Erythroblast (primary cell): ENCODE measurements at places on chromosomes 11 and 22.

- DNase-seq: no peak
Observed at GRCh38 chr11:72451831-72452376, 17.6 kb upstream of the CLPB start.

DNA sequence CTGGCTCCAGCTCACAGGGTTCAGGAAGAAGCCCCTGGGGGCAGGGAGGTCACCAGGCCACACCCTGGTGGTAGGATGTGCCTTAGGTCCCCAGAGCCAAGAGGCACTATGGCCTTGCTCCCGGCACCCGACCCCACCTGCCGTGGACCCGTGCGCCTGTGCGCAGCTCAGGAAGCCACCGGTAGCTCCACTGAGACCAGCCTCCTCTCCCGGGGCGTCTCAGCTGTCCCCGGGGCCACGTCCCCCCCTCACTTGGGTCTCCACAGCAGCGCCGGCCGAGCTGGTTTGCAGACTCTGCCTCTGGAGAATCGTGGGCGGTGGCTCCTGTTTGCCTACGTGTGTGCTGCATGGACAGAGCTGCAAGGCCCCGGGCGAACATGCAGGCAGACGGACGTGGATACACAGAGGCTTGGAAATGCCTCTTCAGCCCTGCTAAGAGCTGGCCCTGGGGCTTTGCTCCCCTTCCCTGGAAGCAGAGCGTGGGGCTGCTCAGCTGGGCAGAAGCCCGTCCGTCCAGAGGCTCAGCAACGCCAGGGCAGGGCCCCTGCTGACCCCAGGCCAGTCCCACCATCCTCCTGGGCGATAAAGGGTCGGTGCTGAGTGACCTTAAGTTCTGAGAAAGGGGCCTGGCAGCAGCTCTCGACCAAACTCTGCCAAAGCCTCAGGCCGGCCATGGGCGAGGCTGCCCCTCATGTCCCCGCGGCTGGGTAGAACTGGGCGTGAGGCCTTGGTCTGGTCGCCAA, 15.3 kb upstream of the MUC5B start:
- DNase-seq: no peak

DNA sequence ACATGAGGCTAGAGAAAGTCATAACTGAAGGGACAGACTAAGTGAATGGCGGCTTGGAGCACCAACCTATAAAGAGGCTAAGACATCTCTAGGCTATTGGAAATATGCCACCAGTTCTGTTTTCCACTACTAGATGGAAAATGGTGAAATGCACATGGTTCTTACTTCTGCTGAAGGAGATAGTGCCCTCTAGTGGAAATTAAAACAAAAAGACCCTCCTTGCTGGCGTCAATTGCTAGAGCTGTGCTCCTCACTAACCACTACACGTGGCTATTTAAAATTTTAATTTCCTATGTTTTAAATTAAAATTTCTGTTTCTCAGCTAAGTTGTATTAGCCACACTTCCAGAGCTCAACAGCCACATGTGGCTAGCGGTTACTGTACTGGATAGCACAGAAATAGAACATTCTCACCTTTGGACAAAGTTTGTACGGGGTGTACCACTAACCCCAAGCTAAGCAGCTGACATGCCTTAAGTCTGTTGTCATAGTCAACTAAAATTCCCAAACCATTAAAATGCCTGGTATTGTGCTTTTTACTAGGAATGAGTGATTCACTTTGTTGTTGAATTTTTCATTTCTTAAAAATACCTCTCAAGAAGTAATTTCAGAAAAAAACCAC, 34.1 kb upstream of the CALCA start:
- peak; percentile 42 for DNase-seq

- no peak for DNase-seq
Observed at GRCh38 chr11:78961937-78962701, 387.5 kb upstream of the NARS2 start.

DNA sequence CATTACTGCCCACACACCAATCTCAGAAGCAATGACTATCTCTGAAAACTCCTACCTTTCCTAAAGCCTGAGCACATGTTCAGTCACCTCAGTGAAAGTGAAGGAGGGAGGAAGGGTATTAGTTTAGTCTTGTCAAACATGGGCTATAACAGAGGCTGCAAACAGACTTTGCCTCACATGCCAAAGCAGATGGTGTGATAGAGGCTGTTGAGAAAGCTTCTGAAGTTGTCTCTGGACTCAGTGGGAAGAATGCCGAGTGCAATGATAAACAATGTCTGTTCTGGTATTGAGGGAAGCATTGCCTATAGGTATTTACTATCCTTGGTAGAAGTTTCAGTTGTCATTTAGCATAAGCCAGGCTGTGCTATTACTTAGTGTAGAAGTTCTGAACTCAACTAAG, 314.5 kb upstream of the CCDC90B start:
- DNase-seq: no peak
